ENCODE measurements at places on chromosomes 16 and 17.

DNA sequence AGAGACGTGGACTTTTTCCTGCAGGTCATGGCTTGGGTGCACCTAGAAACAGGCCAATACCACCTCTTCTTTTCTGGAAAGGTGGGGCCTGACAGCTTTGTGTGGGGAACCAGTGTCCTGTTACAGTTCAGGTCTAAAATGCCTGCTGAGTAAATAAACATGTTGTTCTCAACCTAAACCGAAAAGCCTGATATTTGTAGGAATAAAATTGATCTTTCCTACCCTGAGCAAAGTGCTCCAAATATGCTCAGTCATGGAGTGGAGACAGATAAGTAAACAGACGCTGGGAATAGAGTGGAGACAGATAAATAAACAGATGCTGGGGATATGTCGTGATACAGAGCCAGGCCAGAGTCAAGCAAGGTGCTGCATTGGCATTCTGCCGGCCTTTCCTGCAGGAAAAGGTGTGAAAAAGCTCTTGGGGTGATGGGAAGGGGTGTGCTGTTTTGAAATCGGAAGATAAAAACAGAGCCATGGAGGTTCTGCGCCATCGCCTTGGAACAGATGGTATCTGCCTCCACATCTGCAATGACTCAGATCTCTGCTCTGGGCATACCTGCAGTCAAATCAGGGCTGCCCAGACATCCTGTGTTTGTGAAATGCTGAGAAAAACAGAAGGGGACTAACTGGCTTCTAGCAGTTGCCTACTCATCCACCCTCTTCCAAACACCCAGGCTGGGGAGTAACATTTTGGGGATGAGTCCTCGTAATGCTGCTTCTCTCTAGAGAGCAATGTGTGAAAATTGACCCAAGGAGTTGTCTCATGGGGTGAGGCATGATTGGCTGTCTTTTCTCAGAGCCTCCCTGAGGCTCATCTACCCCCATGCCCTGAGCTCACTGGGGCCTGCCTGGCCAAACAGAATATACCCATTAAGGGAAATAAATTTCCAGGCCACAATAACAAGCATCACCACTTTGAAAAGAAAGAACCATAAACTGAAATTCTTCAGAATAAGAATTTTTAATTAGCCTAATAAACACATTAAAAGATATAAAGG is 16.8 kb upstream of the TRPV2 start:
- DNase-seq: no peak

GRCh38 chr16:1645914-1646525 is 32.1 kb upstream of the JPT2 start:
- no peak for DNase-seq

DNA sequence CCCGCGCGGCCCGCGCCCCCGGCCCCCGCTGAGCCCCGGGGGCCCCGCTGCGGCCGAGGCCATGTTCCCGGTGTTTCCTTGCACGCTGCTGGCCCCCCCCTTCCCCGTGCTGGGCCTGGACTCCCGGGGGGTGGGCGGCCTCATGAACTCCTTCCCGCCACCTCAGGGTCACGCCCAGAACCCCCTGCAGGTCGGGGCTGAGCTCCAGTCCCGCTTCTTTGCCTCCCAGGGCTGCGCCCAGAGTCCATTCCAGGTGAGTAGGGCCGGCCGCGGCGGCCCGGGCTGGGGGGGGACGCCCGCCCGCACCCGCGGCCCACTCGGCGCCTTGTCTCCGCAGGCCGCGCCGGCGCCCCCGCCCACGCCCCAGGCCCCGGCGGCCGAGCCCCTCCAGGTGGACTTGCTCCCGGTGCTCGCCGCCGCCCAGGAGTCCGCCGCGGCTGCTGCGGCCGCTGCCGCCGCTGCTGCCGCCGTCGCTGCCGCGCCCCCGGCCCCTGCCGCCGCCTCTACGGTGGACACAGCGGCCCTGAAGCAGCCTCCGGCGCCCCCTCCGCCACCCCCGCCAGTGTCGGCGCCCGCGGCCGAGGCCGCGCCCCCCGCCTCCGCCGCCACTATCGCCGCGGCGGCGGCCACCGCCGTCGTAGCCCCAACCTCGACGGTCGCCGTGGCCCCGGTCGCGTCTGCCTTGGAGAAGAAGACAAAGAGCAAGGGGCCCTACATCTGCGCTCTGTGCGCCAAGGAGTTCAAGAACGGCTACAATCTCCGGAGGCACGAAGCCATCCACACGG is 504 bp downstream of the MAZ start:
- no peak for DNase-seq

DNA sequence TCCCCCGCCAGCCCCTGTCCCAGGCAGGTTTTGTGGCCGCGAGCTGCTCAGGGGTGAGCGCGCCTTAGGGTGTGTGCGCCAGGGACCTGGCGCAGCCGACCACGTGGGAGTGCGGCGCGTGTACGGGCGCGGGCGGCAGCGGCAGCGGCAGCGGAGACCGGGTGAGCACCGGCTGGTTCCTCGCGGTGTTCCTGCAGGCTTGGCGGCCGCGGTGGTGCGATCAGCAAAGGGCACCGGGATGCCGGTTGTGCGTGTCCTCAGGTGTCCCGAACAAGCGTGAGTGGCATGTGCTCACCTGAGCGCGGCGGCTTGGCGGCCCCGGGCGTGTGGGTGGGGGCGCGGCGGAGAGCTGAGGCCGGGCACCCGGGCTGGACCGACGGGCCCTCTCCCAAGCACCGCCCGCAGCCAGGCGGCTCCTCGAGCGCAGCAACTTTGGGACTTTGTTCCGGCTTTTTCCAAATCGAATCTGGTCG is 381 bp upstream of the HSD11B2 start:
- DNase-seq: no peak

- DNase-seq: no peak
Observed at GRCh38 chr16:13036600-13036999, 135.2 kb downstream of the SHISA9 start.

DNA sequence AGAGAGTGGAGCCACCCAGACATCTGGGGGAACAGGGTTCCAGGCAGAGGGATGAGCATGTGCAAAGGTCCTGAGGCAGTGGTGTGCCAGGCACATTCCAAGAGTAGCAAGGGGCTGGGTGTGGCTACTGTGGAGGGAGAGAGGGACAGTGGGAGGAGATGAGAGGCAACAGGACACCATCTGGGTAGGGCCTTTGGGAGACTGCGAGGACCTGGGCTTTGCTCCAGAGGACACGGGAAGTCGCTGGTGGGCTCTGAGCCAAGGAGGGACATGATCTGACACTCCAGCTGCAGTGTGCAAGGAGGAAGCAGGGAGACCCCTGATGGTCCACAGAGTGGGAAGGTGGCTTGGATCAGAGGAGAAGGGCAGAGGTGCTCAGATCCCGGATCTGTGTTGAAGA is 56.7 kb upstream of the MED9 start:
- DNase-seq: no peak

DNA sequence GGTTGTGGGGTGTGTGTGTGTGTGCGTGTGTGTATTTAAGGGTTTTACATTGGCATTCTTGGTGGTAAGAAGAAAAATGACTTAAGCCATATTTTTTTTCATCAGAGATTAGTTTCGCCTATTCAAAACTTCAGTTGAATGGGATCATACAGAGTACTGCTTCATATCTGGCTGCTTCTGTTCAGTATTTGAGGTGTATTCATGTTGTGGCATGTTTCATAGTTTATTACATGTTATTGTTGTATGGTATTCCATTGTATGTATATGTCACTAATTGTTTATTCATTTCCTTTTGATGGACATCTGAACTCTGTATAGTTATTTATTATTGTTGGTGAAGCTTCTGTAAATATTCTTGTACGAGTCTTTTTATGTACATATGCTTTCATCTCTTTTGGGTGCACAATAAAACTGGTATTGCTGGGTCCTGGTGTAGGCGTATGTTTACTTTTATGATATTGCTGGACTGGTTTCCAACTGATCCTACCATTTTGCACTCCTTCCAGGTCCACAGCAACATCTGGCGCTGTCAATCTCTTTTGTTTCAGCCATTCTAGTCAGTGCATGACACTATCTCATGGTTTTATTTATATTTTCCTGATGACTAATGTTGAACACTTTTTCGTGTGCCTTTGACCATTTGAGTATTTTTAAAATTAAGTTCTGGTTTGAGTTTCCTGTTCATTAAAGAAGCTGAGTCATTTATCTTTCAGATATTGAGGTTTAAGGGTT is 77.4 kb upstream of the MAF start:
- DNase-seq: no peak

GRCh38 chr17:80459234-80459633 is 17.2 kb downstream of the NPTX1 start:
- DNase-seq: no peak

GRCh38 chr16:48444574-48444973 is 59.4 kb upstream of the SIAH1 start:
- DNase-seq: no peak

DNA sequence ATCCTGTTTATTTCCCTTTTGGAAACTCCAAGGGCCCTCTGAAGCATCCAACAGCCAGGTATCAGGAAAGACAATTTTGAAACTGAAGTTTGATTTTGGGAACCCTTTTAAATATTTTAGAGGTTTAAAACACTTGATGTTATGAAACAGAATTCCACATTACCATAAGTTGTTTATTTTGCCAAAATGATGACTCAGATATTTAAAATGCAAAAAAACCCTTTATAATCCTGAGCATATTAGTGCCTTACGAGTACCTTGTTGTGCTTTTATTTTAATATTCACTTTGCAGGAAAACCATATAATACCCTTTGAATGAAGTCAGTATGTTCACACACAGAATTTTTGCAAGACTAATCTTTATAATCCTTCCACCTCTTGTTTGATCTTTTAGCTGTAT is 765.1 kb upstream of the CA10 start:
- no peak for DNase-seq

- no peak for DNase-seq
Observed at GRCh38 chr17:74217037-74217730, 3.8 kb downstream of the TTYH2 start.

- DNase-seq: no peak
Observed at GRCh38 chr17:51721730-51722129, 436.8 kb downstream of the CA10 start.

- DNase-seq: no peak
Observed at GRCh38 chr17:7562208-7562605, 488 bp downstream of the SENP3 start.

- DNase-seq: no peak
Observed at GRCh38 chr16:84876873-84877606, 57.3 kb downstream of the CRISPLD2 start.

DNA sequence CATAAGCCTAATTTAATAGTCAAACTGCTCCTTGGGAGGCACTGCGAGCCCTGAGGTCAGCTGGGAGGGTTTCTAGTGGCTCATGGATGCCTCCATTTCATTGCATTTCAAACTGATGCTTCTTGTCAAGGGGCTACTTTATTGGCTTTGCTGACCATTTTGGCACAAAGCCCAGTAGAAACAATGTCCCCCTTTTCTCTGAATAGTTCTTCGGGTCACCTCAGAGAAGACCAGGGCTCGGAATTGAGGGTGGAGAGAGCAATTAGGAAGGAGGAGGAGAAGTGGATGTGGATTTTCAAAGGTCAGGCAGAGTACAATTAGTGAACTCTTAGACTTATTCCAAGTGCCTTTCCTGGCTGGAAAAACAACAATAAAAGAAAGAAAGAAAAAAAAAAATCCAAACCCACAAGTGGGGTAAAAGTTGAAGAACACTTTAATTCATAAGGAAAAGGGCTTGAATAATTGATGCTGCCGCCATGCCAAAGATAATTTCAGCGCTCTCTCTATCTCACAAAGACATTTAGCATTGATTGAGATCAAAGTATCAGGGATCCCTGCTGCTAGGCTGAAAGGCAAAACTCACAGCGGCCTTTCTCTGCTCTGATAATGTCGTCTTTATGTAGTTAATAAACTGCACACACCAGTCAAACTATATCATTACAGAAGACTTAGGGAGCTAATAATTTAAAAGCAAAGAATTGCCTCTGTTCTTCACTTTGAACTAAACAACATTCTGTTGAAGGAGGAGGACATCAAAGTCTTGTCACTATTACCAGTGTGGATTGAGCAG is 122.7 kb downstream of the RGS9 start:
- no peak for DNase-seq

DNA sequence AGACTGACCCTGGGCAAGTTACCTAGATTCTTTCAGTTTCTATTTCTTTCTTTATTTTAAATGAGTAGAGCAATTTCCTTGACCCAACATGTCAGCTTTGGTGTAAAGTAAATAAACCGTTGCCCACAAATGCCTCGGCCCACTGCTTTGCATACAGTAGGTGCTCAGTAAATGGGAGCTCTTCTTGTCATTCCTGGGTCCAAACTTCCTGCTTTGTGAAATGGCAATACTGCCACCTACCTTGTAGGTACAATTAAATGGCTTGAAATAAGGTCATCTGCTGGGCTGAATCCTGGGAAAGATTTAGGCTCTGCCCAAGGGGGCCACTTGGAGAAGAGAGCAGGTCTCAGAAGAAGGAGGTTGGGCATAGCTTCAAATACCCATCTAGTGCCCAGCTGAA is 253.0 kb downstream of the HS3ST3B1 start:
- DNase-seq: no peak

DNA sequence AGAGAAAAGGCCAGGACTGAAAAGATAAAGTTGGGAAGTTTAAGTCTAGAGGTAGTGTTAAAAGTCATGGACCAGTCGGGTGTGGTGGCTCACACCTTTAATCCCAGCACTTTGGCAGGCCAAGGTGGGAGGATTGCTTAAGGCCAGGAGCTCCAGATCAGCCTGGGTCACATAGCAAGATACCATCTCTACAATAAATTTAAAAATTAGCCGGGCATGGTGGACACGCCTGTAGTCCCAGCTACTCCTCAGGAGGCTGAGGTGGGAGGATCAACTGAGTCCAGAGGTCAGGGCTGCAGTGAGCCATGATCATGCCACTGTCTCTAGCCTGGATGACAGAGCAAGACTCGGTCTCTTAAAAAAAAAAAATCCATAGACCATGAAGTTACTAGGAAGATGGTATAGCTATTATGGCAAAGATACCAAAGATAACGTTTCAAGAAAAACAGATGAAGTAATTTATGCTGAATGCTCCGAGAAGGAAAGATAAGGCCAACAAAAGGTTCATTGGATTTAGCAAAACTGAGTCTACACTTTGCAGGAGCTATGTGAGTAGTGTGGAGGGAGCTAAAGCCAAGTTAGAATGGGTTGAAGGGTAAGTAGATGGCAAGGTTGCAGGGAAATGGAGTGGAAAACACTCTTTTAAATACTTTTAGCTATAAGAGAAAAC is 11.7 kb downstream of the TRIM37 start:
- no peak for DNase-seq

- DNase-seq: no peak
Observed at GRCh38 chr17:10316801-10317542, 55.8 kb downstream of the MYH13 start.

DNA sequence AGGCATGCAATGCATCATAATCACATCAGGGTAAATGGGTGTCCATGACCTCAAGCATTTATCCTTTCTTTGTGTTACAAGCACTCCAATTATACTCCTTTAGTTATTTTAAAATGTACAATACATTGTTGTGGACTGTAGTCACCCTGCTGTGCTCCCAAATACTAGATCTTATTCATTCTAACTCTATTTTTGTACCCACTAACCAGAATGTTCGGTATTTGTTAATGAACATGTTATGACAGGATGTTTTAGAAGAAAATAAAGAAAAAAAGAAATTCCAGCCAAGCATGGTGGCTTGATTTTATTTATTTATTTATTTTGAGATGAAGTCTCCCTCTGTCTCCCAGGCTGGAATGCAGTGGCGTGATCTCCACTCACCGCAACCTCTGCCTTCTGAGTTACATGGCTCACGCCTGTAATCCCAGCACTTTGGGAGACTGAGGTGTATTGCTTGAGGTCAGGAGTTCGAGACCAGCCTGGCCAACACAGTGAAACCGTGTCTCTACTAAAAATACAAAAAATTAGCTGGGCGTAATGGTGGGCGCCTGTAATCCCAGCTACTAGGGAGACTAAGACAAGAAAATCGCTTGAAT is 1.8 kb upstream of the NDE1 start:
- no peak for DNase-seq
